ENCODE measurements at places on chromosomes 5 and 9. TPM values are rescaled to one million over a fixed set of nuclear protein-coding genes. Genes with fewer than 3 reads are reported as not detected.

GRCh38 chr9:132249690-132250089 is 87.8 kb downstream of the NTNG2 start:
- H3K27ac ChIP-seq: no peak overlapping the region
- no peak overlapping the region for H3K4me3 ChIP-seq
- H3K27me3 ChIP-seq: no peaks in the 10 kb centered on the region
- H3K4me1 ChIP-seq: no peaks in the 10 kb centered on the region
- no peak for DNase-seq

DNA sequence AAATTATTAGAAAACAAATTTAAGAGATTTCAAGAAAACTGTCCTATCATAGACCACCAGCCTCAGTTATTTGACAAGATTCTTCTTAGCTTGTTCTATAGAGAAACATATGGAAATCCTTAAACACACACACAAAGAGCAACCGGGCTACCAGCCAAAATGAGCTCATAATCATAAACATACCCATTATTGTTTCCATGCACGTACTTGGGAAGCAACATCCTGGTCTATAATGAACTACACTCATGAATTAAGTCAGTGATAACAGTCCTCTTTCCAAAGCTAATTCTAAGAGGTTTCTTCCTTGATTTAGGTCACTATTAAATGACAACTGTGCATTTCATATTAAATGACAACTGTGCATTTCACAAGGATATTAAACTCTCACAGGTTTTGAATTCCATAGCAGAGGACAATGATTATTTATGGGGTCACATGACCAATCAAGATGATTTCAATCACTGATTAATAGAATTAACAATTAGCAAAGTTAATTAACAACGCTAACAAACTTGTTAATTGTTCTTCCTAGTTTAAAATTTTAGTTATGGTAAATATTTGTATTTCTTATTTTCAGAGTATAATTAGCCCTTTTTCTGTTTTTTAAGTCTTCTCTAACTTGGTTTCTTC is 77.0 kb downstream of the OXCT1 start:
- peaks cover 32% of the 10 kb centered on the region for H3K36me3 ChIP-seq
- no peaks in the 10 kb centered on the region for H3K27me3 ChIP-seq
- H3K4me1 ChIP-seq: peaks cover 3% of the 10 kb centered on the region
- DNase-seq: no peak
- H3K27ac ChIP-seq: no peak overlapping the region
- H3K4me3 ChIP-seq: no peak overlapping the region

GRCh38 chr5:126480824-126481223 is 57.6 kb downstream of the GRAMD2B start:
- DNase-seq: no peak
- H3K27me3 ChIP-seq: no peaks in the 10 kb centered on the region

- peaks cover 2% of the 10 kb centered on the region for H3K36me3 ChIP-seq
- H3K27ac ChIP-seq: no peak overlapping the region
- no peak for DNase-seq
- H3K4me1 ChIP-seq: peaks cover 3% of the 10 kb centered on the region
- no peak overlapping the region for H3K4me3 ChIP-seq
- H3K27me3 ChIP-seq: no peaks in the 10 kb centered on the region
Observed at GRCh38 chr5:142520885-142521284, 165.0 kb downstream of the FGF1 start.

DNA sequence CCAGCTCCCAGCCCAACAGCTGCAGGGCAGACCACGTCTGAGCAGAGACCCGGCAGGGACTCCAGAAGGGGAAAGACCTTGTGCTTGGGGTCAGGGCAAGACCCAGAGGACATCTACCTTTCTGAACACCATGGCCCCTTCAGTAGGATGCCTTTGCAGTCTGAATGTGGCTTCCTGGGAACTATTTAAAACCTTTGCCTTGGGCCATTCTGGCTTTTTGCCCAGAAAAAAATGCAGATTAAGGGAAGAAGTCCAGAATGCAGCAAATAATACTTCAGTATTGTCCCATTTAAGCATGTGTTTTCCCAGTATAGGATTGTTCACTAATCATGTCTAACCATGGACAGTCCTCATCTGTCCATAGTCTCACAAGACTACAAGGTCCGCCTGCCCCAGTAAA is 67.5 kb upstream of the ERCC6L2 start:
- DNase-seq: no peak
- H3K4me1 ChIP-seq: peaks cover 25% of the 10 kb centered on the region
- H3K36me3 ChIP-seq: peaks cover 2% of the 10 kb centered on the region

The INSL6 gene
- total RNA-seq: not detected

The OBP2B gene
- total RNA-seq: not detected

The ADAMTS2 gene
- not detected for total RNA-seq
